Activated naive CD4-positive, alpha-beta T cell treated with anti-CD3 and anti-CD28 coated beads, Interleukin-2, amount 10 ng/mL, durations not matched to agents 7 days and 5 days (primary cell): ENCODE measurements at places on chromosomes 4 and X.

DNA sequence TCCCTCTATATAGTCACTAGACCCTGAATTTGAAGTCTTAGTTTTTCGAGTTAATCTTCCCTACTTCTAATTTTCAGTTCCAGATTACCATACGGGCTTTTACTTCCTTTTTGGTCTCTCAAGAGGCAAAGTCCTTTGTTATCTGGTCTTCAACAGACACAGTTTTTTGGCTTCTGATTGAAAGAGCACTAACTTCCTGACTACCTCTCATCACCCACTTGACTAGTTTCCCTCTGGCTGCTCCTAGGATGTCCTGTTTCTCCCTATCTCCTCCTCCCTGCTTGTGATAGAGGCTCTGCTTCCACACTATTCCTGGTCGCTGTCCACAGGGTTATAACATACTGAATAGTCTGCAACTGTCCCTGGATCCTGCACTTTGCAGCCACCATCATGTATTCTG is 16.7 kb upstream of the WDR44 start:
- no peak for DNase-seq

GRCh38 chr4:158857951-158858350 is 89.1 kb downstream of the FNIP2 start:
- no peak for DNase-seq

DNA sequence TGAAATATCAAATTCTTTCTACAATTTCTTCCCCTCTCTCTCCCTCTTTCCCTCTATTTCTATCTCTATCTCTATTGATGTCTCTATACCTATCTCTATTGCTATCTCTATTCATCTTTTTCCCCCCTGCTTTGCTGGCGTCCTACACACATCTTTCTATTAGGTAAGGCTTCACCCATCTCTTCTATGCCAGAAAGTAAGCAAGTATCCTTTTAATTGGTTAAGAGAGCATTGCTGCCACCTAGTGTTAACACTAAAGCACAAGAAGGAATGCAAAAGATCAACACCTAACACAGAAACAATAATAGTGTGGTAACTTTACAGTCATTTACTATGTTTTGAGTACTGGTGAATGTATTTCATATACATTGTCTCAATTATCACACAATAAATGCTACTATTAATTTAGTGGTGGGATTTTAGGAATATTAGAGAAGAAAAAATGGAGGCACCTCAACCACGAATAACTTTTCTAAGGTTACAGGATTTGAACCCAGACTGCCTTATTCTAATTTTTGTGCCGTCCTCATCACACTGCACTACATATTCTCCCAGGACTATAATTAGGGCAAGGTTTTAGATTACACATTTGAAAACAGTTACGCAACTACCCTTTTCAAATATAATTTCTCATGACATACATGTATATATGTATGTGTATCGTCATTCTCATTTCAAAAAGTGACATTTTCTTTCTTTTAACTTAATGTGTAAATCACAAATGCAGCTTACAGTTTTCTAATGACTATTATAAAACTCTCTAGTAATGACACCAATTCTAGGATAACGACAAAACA is 3.7 kb upstream of the C4orf36 start:
- DNase-seq, result no peak

DNA sequence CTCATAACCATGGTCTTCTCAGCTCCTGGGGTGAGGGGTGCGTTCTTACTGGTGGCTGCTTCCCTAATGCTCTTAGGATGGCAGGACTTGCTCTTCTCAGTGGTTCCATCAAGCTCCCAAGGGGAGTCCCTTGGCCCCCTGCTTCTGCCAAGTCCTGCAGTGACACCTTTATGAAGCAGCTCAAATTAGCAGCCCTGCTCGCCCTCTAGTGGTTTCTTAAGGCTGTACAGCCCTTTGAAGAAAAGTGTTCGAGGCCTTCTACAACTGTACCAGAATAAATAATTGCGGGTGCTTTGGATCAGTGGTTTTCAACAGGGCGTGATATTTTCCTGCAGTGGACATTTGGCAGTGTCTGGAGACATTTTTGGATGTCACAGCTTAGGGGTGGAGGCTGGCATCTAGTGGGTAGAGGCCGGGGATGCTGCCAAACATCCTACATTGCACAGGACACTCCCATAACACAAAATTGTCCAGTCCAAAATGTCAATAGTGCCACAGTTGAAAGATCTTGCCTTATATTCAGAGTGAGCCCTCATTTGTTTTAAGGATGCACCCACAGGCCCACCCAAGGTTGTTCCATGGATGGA is 204.7 kb upstream of the S100G start:
- DNase-seq, result peak; percentile 47

DNA sequence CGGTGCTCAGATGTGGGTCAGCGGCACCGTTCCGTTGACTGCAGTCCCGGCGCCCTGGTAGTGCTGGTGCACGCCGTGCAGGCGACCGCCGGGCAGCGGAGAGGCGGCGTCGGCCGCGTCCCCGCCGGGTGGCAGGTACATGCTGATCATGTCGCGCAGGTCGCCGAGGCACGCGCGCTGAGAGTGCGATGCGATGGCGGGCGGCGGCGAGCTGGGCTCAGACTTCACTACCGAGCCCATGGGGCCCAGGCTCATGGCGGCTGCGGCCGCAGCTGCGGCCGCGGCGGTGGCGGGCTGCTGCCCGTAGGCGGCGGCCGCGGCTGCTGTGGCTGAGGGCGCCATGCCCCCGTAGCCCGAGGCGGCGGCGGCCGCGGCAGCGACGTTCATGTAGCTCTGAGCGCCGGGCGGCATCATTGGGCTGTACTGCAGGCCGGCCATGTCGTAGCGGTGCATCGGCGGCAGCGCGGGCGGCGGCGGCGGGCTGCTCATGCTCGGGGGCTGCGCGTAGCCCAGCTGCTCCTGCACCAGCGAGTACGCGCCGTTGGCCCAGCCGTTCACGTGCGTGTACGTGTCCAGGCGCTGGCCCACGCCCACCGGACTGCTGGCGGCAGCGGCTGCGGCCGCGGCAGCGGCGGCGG is 1.0 kb downstream of the SOX3 start:
- no peak for DNase-seq

GRCh38 chrX:110401135-110401534 is 42.5 kb downstream of the RTL9 start:
- no peak for DNase-seq

DNA sequence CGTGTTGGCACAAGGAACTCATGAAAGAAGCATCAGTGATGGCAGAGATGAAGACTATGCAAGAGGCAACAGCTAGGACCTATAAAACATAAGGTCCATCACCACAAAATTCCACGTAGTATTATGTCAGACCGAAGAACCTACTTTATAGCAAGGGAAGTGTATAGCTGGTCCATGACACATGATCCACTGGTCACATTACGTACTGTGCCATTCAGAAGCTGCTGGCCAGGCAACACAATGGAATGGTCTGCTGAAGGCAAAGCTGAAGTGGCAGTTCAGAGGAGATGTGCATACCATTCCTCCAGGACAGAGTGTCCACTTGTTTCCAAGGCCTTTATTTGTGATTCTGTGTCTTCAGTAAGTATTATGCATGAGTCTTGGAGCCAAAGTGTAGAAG is 215.5 kb upstream of the UGT8 start:
- no peak for DNase-seq

GRCh38 chr4:8847764-8848163 is 23.9 kb downstream of the HMX1 start:
- no peak for DNase-seq

GRCh38 chrX:81195712-81196111 is 6.0 kb downstream of the HMGN5 start:
- peak; percentile 68 for DNase-seq

DNA sequence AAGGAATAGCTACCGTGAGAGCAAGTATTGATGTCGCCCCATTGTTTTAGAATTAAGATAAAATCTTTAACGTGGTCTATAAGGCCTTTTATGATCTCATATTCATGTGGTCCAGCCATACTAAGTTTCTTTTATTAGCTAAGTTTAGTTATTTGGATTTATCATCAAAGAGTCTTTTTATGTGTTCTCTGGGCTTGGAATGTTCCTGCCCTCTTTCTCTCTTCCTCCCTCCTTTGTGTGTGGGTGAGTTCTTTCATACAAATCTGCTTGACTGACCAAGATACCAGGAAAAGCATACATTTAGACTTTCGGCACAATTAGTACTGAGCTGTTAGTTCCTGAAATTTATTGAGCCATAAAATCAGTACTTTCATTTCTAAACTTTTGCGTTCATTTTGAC is 11.3 kb downstream of the TDO2 start:
- DNase-seq, result no peak

DNA sequence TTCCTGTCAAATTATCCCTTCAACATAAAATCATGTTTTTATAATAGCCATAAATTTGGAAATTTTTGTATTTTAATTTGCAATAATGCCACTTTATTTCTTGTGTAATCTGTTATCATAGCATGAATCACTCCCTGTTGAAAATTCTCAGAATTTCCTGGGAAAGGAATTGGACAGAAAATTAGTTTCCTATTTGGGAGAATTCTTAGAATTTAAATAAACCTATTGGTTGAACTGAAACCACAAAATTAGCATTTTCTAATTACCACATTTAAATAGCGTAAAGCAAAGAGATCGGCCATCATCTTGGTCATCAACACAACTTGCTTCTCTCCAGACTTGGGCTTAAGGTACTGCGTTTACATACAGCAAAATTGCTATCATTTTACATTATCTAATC is at the start of gene CSN1S1:
Gene CSN1S1 (plus strand): TSS at position 301 of the 400 bp plus-strand sequence. CDS start 1,488 bp downstream, outside the sequence.
- no peak for DNase-seq

- no peak for DNase-seq
Measured at GRCh38 chr4:13957871-13958270, 330.3 kb upstream of the BOD1L1 start.

DNA sequence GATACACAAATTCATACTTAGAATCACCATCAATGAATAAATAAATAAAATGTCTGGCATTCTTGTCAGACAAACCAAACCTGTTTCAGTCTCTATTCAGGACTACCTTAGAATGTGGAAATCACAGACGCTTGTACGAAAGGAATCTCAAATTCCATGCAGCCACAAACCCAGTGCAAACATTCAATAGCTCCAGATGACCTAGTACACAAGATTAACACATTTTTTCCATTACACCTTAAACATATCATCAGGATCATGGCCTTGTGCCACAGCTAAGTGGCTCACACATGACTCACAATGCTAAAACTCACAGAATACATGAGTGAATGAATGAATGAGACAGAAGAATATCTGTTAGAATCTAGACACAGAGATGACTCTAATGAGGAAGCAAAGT is 134.2 kb downstream of the PWWP3B start:
- DNase-seq, result no peak

- DNase-seq, result no peak
Measured at GRCh38 chr4:174583056-174583455, 60.8 kb upstream of the HPGD start.

- no peak for DNase-seq
Measured at GRCh38 chr4:20383969-20384368, 132.3 kb downstream of the SLIT2 start.

GRCh38 chr4:54234497-54235205 is 5.6 kb downstream of the PDGFRA start:
- no peak for DNase-seq

GRCh38 chrX:153933748-153934147 is 1.1 kb downstream of the NAA10 start:
- no peak for DNase-seq

DNA sequence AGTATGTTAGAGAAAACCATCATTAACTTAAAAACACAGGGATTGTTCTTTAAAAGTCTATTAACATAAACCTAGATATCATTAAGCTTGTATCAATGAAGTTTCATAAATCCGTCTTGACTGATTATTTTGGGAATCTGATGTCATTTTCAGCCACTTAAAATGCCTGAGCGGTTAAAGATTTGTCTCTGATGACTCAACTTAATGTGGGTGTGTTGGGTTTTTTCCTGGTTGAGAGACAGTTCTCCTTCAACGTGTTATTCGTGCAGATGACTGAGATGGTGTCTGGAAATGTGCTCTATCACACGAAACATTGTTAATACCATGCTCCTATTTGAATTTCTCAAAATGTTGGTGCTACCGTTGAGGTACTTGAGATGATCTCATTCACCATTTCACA is 227.3 kb upstream of the TENM3 start:
- DNase-seq, result no peak

DNA sequence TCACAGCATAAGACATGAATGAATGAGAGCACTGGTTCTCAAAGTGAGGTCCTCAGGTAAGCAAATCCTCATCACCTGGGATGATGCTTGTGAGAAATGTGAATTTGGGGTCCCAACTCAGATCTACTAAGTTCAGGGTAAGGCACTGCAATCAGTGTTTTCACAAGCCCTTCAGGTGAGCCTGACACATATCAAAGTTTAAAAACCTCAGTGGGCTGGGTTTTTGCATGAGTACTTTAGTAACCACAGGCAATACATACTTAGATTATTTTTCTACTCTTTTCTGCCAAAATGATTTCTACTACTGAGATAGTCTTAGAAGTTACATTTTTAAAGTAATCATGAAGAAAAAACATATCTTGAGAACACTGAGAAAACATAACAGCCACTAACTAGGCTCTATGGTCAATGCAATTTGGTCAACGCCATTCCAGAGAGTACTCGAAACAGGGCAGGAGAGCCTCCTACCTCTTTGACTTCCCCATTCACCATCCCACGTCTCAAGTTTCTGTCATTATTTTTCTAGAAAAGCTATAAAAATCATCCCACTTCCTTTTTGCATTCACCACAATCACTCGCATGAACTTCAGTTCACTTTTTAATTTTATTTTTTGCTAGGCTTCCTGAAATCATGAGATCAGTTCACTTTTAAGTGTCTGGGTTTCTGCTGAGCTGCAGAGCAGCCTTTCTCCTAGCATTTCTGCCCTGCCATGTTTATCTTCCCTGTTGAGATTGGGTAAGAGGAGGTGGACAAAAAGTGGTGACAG is 73.8 kb downstream of the MFAP3L start:
- no peak for DNase-seq

- DNase-seq, result no peak
Measured at GRCh38 chr4:106493086-106493485, 124.5 kb upstream of the GIMD1 start.
